Cortex of kidney (tissue), 1 donor: ENCODE measurements at places on chromosomes 11 and 22.

GRCh38 chr11:70482529-70482917 is 84.2 kb downstream of the CTTN start:
- no peak for DNase-seq

DNA sequence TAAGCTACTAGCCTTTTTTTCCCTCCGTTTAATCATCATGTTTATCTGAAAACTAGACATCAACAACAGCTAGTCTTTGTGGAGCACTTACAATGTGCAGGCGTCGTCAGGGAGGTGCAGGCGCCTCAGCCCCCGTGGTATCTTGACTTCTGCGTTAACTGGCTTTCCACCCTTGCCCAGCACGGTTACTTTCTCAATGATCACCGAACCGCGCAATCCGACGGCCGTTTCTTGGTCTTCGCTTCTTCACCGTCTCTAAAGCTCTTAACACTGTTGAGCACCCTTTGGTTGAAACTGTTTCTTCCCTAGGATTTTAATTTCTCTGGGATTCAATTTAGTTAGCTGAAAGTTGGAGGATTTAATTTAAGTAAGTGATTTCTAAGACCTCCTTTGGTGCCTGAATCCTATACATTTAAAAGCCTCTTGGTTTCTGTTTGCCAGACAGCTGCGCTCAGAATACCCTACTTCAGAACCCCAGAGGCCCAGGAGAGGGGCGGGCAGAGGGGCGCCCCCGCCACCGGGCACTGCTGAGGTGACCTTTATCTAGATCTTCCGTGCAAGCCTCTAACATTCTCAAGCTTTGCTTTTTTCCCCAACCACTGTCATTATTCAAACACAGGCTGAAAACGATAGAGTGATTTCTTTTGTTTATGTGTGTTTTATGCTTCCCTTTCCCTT is 18.0 kb upstream of the TMEM218 start:
- no peak for DNase-seq

GRCh38 chr22:35838855-35839576 is 121.3 kb downstream of the APOL5 start:
- no peak for DNase-seq

GRCh38 chr11:44718057-44718456 is 8.7 kb upstream of the TSPAN18 start:
- no peak for DNase-seq

GRCh38 chr11:110367571-110367970 is 62.2 kb upstream of the FDX1 start:
- no peak for DNase-seq

DNA sequence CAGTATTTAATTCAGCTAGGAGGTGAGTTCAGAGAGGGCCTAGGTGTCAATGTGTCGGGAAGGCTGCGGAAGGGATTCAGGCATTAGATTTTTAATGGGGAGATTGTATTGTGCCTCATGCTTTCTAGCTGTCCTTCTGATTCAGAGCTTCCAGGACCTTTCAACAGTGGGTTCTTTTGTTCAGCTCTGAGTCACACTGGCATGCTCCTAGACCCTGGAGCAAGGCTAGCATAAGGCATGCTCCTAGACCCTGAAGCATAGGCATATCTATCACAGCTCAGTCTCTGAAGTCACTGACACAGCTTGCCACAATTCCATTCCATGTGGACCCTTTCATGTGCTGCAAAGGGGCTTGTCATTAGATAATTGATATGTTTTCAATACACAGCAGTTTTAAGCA is 396.9 kb downstream of the RAB38 start:
- DNase-seq, result no peak

- no peak for DNase-seq
Observed at GRCh38 chr11:33310720-33311500, 53.7 kb downstream of the HIPK3 start.

- no peak for DNase-seq
Observed at GRCh38 chr11:106231591-106231990, 154.1 kb downstream of the AASDHPPT start.

DNA sequence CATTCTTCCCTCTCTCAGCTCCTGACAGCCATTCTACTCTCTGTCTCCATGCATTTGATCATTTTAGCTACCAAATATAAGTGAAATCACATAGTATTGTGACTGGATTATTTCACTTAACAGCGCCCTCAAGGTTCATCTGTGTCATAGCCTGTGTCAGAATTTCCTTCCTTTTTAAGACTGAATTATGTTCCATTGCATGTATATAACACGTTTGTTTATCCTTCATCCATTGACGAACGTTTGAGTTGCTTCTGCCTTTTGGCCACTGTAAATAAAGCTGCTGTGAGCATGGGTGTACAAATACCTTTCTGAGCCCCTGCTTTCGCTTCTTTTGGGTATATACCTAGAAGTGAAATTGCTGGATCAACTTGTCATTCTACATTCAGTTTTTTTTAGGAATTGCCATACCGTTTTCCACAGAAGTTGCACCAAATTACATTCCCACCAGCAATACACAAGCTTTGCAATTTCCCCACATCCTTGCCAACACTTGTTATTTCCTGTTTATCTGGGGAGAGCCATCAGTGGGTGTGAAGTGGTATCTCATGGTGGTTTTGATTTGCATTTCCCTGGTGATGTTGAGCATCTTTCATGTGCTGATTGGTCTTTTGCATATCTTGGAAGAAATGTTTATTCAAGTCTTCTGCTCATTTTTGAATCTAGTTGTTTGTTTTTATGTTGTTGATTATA is 17.5 kb downstream of the GLB1L2 start:
- no peak for DNase-seq

- DNase-seq, result no peak
Observed at GRCh38 chr11:128926000-128926399, 16.7 kb downstream of the TP53AIP1 start.

DNA sequence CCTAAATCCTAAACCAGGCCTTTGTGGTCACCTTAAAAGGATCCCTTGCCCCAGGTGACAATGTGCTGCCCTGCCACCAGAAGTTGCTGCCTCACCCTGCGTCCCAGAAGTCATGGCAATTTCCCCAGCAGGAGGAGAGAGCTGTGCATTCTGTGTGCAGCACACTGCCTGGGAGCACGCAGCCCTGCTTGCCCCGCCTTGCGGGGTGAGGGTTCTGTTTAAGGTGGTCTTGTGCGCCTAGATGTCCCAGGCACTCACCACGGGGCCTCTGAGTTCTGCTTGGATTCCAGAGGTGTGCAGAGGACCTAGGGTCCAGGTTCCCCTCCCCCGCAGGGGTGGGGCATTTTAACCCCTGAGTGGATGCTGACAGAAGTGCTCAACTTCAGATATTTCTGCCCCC is 95.0 kb downstream of the GRAMD1B start:
- DNase-seq, result no peak

DNA sequence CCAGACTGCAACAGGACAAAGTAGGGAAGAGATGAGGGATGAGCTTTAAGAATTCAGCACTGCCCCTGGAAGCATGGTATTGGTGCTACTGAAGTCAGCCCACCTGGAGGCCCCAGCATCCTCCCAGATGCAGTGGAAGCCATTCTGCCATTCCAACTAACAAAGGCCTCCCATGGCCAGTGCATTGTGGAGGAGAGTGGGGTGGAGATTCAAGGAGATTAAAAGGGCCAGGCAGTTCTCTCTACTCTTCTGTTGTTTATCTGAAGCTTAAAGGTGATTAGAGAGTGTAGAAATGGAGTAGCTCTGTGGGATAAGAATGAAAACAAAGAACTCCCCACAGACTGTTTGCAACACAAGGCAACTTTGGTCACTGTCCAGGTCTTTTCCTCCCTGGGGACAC is 24.1 kb upstream of the TSKU start:
- DNase-seq, result no peak

GRCh38 chr22:47270463-47271135 is 508.1 kb downstream of the TBC1D22A start:
- DNase-seq, result no peak

DNA sequence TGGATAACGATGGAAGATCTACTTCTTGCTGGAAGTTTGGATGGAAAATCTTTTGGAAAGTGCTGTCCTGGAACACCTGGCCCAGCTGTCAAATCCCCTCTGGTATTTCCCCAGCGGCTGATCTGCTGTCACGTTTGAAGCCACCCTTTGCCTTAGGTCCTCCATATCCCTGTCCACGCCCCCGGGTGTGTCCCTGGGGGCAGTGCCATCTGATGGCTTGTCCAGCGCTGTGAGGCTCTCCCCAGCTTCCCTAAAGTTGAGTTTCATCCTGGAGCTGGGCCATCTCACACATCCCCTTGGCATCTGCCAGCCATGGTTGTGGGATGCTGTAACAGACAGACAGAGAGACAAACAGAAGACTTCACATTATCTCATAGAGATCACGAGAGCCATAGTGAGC is 3.1 kb upstream of the IGLL1 start:
- no peak for DNase-seq

DNA sequence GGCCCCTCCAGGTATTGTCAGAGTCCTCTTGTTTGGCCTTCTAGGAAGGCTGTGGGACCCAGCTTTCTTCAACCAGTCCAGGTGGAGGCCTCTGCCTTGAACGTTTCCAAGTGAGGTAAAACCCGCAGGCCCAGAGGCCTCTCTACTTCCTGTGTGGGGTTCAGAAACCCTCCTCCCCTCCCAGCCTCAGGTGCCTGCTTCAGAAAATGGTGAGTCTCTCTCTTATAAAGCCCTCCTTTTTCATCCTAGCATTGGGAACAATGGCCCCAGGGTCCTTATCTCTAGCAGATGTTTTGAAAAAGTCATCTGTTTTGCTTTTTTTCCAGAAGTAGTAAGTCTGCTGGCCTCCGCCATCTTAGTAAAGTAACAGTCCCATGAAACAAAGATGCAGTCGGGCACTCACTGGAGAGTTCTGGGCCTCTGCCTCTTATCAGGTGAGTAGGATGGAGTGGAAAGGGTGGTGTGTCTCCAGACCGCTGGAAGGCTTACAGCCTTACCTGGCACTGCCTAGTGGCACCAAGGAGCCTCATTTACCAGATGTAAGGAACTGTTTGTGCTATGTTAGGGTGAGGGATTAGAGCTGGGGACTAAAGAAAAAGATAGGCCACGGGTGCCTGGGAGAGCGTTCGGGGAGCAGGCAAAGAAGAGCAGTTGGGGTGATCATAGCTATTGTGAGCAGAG is at the start of gene CD3E:
Gene CD3E, plus strand, starts transcription at position 163 of the 681 bp plus-strand sequence. Its CDS starts 223 bp downstream, at position 386.
- DNase-seq, result no peak

GRCh38 chr11:66322732-66323427 is 6.0 kb upstream of the CD248 start:
- no peak for DNase-seq

GRCh38 chr11:16843294-16843693 is 104.8 kb downstream of the C11orf58 start:
- no peak for DNase-seq

GRCh38 chr11:120561286-120561685 is 49.7 kb downstream of the GRIK4 start:
- DNase-seq, result no peak

- no peak for DNase-seq
Observed at GRCh38 chr22:40819599-40820140, 524 bp upstream of the SLC25A17 start.

GRCh38 chr11:68796801-68797200 is 44.9 kb downstream of the CPT1A start:
- DNase-seq, result no peak

DNA sequence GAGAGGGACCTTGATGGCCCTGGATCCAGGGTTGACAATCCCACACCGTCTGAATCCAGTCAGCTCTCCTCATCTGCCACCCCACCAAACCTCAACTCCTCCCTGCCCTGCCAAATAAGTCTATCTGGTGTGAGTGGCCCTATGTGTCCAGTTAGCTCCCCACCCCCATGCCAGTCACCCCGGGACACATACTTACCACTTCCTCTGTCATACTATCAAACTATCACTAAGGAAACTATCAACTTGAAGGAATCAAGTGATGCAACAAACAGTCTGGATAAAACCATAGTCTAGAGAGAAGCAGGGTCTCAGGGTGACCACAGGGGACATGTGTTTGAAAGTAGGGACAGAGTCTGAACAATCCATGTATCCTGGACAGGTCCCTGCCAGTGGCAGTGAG is 13.2 kb upstream of the CSF2RB start:
- no peak for DNase-seq

GRCh38 chr11:68965901-68966853 is 14.6 kb downstream of the MRGPRD start:
- no peak for DNase-seq

GRCh38 chr11:22657101-22657694 is 9.2 kb upstream of the GAS2 start:
- no peak for DNase-seq

- no peak for DNase-seq
Observed at GRCh38 chr11:90453525-90453924, 230.7 kb upstream of the CHORDC1 start.

- DNase-seq, result no peak
Observed at GRCh38 chr11:132719684-132720083, 812.6 kb downstream of the OPCML start.

DNA sequence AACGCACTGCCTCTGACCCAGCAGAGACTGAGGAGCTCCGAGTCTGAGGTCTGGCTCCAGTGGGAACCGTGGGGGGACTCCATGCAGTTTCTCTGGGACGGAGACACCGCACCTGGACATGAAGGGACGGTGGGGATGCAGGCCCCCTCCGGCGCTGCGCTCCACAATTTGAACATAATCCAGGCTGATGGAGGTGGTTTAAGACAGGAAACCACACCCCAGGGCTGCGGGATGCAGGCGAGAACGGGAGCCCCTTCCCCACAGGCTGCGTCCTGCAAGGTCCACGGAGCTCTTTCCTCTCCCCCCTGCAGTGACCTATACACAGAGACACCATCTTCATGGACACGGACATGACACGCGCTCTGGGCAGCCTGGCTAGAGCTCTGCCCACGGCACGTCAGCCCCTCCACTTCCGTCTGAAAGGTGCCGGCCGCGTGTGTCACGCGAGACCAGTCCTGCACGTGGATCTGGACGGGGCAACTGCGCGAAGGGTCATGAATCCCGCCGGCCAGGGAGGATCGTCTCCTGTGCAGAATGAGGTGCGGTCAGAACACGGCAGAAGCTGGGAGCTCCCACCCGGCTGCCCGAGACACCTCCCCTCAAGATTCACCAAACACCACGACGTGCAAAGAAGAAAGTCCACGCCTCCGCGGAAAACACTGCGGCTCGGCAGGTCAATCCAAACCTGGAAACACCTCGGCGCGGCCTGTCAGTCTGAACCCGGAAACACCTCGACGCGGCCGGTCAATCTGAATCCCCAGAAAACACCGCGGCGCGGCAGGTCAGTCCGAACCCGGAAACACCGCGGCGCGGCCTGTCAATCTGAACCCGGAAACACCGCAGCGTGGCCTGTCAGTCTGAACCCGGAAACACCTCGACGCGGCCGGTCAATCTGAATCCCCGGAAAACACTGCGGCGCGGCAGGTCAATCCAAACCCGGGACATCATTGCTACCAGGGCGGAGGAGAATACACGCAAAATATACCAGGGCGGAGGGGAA is 212.4 kb downstream of the BRD1 start:
- DNase-seq, result no peak

GRCh38 chr11:44708009-44708408 is 18.8 kb upstream of the TSPAN18 start:
- no peak for DNase-seq
